Activated naive CD8-positive, alpha-beta T cell treated with anti-CD3 and anti-CD28 coated beads for 36 hours (primary cell): ENCODE measurements at places on chromosomes 2 and 18. TPM values are rescaled to one million over a fixed set of nuclear protein-coding genes. Genes with fewer than 3 reads are reported as not detected.

GRCh38 chr18:5488844-5489243 is 55.0 kb downstream of the EPB41L3 start:
- DNase-seq, result no peak

Gene ABCG8
- total RNA-seq, result not detected

Gene ZNF532
- 1.2 TPM for total RNA-seq

Gene IRS1
- total RNA-seq, result 4.4 TPM

- DNase-seq, result no peak
Observed at GRCh38 chr2:131022731-131023130, 70.5 kb downstream of the FAM168B start.

Gene CIB4
- not detected for total RNA-seq

DNA sequence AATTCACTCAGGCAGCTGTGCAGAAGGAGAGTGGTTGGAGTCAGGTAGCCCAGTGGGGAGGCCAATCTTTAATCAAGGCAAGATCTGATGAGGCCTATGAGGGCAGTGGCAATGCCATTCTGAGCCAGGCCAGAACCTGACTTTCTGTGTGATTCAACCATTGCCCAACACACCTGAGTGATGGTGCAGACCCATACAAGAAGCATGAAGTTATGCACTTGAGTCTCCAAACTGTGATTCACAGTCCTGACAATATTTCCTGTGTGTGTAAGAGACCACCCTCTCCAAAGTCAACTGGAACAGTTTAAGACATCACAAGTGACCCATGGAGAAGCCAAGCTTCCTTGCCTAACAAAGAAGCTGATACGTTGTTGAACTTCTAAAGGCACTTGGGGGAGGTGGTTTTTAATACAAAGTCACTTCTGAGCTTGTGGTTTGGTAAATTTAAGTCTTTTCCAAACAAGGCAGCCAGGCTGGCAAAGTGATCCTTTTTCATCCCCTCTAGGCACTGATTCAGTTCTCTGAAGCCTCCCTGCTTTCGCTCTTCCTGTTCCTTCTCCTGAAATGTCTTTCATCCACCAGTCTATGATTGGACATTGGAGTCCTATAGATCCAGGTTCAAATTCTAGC is 49.0 kb downstream of the VSNL1 start:
- no peak for DNase-seq

GRCh38 chr2:18559531-18560030 is 872 bp downstream of the RDH14 start:
- DNase-seq, result no peak

Gene HNMT
- total RNA-seq, result not detected
